ENCODE measurements at places on chromosomes 2 and 18.

- DNase-seq = no peak
Measured at GRCh38 chr2:1339388-1340140, 73.7 kb upstream of the TPO start.

DNA sequence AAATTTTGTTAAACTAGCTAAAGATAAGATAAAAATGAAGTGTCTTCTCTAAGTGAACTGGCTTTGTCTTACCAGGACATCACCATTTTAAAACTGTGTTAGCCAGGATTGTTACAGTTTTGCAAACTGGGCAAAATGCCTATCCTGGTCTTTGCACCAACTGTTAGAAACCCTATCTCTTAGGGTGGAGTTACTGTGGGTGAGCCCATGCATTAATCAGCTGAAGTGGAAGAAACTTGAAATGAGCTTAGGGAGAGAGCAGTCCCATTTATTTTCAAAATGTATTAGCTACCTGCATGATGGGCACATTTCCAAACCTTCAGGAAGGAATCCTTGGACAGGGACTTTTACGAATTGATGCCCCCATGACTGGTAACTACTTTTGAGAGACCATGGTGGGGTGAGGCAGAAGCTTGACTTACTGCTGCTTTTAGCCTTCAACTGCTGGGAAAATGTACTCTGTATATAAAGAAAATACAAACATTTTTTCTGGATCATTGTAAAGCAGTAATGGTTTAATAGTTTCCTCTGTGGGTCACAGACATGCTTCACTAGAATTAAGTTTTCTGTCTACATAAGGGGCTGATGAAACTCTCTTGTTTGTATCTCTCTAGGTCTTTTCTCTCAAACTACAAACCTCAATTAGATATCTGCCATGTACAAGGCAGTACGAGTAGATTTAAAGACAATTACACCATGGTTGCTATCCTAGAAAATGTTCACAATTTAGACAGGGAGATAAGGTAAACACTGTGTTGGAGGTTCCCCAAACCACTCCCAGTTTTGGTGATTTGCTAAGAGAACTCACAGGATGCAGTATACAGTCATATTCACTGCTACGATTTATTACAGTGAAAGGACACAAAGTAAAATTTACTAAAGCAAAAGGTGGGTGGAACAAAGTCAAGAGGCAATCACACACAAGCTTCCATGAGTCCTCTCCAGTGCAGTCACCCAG is 321.4 kb upstream of the MMADHC start:
- no peak for DNase-seq

DNA sequence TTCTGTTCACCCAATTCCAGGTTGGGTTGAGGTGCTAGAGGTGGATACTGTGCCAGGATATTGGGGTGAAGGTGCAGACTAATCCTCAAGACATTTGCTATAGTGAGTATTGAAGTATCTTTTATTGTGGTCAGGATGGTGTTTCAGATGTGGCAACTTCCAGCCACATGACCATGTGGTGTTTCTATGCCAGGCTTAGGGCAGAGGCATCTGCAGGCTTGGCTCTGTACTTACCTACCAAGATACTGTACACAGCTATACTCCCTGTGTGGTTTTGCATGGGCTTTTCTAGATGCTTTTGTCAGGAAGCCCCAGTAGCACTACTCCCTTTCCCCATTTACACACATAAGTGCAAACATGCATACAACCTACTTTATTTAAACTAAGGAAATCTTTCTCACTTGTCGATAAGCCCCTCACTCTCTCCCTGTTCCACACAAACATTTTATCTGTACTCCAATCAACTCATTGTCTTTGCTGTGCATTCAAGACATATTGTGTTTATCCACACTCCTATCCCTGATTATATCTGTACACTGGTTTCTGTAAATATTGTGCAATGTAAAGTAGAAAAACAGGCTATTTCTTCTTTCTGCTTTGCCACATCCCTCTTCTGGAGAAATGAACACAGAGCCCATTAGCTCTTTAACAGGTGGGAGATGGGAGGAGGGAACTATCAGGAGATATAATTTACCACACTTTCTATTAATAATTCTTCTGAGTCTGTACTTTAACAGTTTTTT is 12.3 kb downstream of the ARL6IP6 start:
- DNase-seq = no peak

GRCh38 chr2:221347471-221347870 is 224.6 kb downstream of the EPHA4 start:
- no peak for DNase-seq

DNA sequence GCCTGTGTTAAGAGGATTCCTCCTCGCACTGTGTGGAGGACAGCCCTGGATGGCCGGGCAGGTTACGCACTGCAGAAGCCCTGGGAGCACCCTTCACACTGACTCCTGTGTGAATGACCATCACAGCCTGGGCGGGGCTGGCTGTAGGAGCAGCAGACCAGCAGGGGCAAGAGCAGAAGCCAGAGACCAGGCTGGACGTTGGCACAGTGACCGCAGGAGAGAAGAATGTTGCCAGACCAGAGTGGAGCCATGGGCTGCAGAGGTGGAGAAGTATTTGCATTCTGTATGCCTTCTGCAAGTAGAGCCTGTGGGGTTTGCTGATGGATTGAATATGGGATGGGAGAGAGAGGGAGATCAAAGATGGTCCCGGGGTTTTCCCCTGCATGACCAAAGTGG is 23.1 kb downstream of the LRRFIP1 start:
- no peak for DNase-seq

GRCh38 chr2:239138610-239139009 is 262.2 kb downstream of the HDAC4 start:
- DNase-seq = no peak

DNA sequence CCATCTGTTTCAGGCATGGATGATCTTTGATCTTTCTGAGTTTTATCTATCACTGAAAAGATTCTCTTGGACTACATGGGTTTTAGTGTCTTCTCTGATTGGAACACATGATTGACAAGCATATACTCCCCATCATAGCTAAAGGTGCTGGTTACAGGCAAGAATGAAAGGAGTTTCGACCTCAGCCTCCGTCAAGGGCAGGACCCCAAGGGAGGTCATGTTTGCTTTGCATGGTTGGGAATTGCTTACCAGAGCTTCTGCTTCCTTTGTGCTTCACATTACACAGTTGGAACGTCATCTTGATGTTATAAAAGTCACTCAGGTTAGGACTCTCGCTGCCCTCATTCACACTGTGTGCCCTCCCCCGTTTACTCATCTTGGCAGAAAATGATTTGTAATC is 287.7 kb downstream of the PIK3C3 start:
- no peak for DNase-seq

DNA sequence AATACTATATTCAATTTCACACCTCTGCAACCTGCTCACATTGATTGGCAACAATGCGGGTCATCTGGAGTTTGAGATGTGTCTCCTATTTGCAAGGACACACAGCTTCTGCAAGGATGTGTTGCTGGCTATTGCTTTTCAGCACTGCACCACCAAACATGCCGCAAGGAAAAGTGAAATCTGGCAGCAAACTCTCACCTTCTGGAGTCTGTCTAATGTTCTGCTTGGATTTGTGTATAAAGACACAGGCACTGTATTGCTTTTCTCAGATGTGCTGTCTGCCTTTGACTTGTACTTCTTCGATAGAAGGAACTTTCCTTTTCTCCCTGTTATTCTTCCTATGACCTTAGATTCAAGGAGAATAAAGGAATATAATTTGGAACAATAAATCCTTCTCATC is 138.6 kb upstream of the EPHA4 start:
- DNase-seq = no peak

DNA sequence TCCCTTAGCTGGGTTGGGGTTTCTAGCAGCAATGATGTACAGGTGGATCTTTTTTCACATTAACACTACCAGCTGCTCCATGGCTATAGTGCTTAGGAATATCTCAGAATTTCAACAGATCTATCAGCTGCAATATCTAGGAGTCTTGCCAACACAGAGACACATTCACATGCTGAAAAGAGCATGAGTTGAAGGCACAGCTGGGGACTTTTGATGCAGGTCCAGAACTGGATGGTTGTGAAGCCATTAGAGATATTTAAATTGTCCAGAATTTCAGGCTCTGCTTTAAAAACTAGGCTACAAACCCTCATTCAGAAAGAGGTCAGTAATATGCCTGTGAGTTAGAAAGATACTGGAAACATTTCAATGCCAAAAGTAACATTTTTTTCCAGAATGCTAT is 122.2 kb upstream of the CCDC195 start:
- no peak for DNase-seq

- no peak for DNase-seq
Measured at GRCh38 chr2:151762694-151763093, 28.4 kb upstream of the NEB start.

DNA sequence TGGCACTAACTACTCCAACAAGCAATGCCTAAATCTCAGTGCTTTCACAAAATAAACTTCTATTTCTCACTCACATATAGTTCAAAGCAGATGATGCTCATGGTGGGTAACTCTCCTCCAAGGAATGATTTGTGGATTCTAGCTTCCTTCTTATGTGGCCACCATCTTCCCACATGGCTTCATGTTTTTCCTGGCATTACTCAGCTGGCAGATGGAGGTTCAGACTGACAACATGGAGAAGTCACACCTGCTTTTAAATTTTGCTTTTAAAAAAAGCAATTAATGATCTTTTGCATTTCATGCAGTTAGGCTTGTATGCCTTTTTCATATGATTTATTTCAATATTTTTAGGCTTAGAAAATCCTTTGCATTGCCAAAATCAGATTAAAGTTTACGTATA is 6.3 kb upstream of the GKN2 start:
- DNase-seq = no peak

DNA sequence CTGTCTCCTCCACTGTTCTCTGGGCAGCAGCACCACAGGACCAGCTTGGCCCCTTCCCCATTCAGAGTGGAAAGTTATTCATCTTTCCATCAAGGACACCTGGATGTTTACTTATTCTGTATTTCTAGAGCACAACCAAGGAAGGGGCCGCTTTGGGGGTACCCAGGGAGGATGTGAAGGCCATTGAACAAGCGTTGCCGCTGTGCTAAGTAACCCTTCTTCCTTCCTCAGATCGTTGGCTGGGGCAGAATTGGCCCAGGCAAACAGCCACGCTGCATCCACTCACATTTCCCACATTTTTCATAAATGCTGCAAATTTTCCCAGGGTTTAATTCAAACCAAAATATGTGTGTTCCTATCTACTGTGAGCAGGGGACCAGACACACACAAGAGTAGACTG is 76.2 kb upstream of the NPAS2 start:
- DNase-seq = no peak

DNA sequence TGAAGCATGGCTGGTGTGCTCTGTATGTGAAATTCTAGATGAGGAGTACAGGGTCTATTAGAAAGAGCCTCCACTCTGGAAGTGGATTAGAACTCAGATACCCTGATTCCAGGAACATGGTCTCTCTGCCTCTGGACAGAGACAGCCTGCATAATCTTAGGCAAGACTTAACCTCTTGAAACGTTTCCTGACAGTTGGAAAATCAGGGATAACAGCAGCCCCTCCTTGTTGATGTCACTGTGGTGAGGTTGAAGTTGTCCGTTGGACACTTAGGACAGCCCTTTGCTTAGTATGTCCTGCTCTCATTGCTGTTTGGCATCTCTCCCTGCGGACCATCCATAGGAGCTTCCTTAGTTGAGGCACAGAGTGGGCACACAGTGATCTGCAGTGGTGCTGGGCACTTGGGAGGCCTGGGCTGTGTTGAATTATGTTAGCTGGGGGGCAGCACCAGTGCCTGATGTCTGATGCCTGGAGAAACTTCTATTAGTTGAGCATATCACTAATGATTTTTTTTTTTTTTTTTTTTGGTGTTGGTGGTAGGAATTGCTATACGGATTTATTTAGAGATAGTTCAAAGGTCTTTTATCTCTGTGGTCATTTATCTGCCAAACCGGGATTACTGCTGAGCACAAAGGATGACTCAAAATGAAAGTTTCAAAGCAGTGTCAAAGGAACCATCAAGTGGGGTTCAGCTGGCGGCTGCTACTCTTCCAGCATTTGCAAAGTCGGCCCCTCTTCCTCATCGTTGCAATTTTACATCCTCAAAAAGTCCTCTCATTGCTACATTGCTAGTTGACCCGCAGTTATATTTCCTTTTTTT is 28.8 kb downstream of the SETBP1 start:
- DNase-seq = no peak

GRCh38 chr2:219419331-219420197 is 1.4 kb downstream of the DES start:
- no peak for DNase-seq

DNA sequence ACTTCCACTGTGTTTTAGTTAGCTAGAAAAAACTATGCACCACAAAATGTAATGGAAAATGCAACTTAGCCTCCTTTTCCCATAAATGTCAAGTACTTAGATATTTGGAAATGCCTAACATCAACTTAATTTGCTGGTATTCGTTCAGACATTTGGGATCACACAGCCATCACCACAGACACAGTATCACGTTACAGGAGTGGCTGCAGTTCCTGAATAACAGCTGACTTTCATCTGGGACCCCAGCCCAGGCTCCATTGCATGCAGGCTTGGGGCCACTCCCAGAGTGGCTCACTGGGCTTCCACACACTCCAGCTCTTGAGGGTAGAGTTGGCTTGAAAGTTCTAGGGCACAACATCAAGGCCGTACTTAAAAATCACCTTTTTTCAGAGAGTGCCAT is 9.3 kb downstream of the TMEM182 start:
- no peak for DNase-seq

- DNase-seq = no peak
Measured at GRCh38 chr2:158743879-158744278, 51.2 kb upstream of the DAPL1 start.

DNA sequence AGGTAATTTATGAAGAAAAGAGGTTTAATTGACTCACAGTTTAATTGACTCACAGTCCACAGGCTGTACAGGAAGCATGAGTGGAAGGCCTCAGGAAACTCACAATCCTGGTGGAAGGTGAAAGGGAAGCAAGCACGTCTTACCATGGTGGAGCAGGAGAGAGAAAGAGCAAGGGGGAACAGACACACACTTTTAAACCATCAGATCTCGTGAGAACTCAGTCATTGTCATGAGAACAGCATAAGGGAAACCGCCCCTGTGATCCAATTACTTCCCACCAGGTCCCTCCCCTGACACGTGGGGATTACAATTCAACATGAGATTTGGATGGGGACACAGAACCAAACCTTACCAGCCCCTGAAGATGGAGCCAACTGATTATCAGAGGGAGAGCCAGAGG is 11.2 kb upstream of the PUM2 start:
- no peak for DNase-seq

DNA sequence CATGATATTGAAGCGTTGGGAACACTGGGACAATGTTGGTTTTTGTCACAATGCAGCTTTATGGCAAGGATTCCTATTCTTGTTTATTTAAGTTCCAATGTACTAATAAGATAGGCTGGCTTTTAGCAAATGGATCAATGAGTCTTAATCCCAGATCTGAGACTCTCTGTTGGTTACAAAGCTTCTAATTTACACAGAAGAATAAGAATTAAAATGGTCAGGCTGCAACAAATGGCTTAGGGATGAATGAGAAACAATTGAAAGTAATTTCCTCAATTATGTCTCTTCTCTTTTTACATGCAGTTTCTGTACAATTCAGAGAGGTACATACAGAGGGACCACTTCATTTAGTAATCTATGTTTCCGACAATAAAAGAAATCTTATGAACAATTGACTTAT is 640.4 kb downstream of the NRXN1 start:
- no peak for DNase-seq

Data from occipital lobe (tissue), 3 donors.